Inflammatory macrophage treated with lipopolysaccharide for 4 hours (primary cell): ENCODE measurements at places on chromosomes 5 and 9.
A peak's percentile ranks its signal among the peaks of the same experiment; 100 is the strongest.

DNA sequence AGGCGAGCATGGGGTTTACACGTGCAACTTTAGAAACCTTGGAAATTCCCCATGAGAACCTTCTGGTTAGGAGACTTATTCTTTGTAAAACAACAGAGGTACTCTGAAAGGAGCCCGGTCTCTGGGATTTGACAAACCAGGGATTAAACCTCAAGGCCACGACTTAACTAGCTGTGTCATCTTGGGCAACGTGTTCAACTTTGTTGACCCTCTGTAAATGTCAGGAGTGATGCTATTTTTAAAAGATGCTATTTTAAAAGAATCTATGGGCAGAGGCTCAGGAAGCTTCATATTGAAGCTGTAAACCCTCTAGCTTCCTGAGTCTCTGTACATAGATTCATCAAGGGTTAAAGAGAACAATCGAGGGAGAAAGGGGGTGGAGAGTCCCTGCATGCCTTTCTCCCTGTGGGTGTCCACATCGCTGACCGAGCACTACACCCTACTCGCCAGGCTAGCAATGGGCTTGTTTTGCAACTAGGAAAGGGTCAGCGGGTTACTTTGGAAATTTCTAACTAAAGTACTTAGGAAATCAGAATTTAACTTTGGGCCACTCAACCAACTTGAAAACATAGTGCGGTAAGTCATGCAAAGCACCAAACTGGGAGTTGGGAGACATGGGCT lies 2.1 kb downstream of the SLC36A2 start:
- DNase-seq = peak; percentile 15

GRCh38 chr5:29950416-29951145 lies 1242.9 kb upstream of the CDH6 start:
- DNase-seq = no peak

GRCh38 chr9:124258607-124259157 lies 933 bp downstream of the NEK6 start:
- peak; percentile 24 for DNase-seq

DNA sequence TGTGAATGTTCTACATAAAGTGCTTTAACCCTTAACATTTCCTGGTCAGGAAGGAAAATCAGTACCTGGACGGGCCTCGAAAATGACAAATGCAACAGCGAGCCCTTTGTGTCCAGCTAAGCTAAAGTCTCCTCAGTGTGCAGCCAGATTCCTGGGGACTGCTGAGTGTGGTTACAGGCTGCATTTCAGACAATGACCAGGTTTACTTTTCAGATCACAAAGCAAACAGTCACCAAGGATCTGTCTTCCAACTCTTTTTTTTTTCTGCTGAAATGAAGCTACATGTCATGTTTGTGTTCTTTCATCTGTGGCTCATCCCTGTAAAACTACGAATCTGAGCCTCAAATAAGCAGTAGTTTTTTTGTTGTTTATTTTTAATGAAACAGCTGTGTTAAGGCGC lies 20.8 kb downstream of the SLC46A2 start:
- DNase-seq = no peak

- DNase-seq = no peak
Measured at GRCh38 chr5:126100767-126101166, 322.4 kb upstream of the GRAMD2B start.

DNA sequence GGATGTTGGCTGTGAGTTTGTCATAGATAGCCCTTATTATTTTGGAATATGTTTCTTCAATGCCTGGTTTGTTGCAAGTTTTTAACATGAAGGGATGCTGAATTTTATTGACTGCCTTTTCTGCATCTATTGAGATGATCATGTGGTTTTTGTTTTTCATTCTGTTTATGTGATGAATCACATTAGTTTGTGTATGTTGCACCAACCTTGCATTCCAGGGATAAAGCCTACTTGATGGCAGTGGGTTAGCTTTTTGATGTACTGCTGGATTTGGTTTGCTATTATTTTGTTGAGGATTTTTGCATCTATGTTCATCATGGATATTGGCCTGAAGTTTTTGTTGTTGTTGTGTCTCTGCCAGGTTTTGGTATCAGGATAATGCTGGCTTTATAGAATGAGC lies 225.6 kb downstream of the PCSK1 start:
- no peak for DNase-seq

DNA sequence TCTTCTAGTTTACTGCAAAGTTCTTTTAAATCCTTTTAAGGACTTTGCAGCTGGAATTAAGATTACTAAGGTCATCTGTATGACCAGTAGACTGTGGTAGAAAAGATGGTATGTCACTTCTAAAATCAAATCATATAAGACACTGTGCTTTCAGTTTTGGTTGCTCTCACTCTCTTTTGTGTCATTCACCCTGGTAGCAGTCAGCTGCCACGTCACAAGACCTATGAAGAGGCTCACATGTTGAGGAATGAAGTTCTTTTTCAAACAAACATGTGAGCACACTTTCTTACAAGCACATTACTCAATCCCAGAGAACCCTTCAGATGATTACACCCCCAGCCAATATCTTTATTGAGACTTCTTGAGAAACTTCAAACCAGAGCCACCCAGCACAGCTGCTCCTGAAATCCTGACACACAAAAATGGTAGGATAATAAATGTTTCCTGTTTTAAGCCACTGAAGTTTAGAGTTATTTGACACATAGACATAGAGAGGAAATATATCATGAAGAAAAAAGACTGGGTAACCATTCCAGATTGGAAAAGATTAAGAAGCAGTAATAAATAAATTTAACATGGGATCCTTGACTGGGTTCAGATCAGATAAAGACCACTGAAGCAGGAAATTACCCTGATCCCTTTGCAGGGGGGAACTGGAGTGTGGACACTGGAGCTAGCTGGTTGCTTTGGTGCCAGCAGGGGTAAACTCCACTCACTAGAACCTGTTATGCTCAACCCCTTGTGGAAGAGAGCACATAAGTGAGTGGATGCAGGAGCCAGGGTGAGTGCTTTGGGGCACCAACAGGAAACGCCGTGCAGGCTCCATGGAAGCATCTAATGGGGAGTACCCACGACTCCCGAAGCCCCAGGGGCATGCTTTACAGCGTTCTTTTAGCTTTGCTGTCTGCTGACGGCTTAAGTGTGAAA lies 64.1 kb downstream of the SLCO4C1 start:
- peak; percentile 87 for DNase-seq

DNA sequence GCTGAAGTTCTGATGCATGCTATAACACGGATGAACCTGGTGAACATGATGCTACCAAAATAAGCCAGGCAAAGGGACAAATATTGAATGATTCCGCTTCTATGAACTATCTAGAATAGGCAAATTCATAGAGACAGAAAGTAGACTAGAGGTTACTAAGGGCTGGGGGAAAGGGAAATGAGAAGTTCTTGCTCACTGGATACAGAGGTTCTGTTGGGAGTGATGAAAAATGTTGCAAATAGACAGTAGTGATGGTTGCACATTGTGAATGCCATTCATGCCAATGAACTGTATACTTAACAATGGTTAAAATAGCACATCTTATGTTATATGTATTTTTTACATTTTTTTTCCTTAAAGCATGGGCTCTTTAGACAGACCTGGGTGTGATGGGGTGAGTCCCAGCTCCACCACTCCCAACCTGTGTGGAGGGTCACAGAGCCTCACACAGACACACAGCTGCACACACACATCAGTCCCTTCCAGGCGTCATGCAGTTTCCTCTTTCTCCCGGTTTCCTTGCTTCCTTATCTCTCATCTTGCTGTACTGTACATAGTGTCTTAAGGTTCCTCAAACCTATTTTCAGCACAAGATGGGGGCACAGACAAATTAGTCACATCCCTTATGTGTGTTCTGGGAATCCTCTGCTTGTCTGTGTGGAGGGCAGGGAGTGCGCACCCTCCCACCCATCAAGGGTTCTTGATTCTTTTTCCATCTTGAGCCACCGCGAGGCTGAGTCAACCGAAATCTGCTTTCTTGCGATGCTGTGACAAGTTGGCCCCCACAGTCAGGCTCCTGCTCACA lies 192.9 kb downstream of the CRB2 start:
- peak; percentile 92 for DNase-seq

- no peak for DNase-seq
Measured at GRCh38 chr5:17037751-17038150, 101.7 kb upstream of the MYO10 start.

- DNase-seq = no peak
Measured at GRCh38 chr5:167311340-167311739, 980.1 kb upstream of the WWC1 start.

- no peak for DNase-seq
Measured at GRCh38 chr5:83488271-83488670, 16.7 kb downstream of the VCAN start.

- DNase-seq = no peak
Measured at GRCh38 chr9:77435277-77435676, 212.8 kb downstream of the GNA14 start.

DNA sequence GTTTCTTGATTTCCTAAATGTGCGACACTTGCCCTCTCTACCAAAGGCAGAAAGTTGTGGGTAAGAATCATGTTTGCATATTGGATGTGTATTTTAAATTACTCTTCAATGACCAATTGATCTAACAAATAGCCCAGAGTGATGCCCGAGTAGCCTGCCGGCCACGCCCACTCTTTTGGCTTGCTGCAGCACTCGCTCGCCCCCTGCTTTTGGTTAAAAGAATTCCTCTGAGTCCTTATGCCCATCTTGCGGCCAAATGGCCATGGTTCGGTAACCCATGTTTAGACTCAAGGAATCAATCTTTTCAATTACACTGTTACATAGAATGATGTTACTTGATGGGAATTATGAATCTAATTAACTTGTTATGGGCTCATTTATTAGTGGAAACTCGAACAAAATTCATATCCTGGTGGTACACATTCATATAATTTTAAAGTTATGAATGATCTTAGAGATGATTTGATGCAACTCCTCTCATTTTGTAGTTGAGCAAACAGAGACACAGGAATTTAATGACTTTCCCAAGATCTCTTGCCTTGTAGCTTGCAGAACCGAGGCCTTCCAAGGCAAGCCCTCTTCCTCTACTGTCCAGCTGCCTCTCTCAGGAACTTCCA lies 36.5 kb downstream of the PPIC start:
- DNase-seq = peak; percentile 57

GRCh38 chr9:102135768-102136167 lies 397.3 kb upstream of the GRIN3A start:
- no peak for DNase-seq

GRCh38 chr9:83219924-83220438 lies 157.0 kb upstream of the RASEF start:
- no peak for DNase-seq

DNA sequence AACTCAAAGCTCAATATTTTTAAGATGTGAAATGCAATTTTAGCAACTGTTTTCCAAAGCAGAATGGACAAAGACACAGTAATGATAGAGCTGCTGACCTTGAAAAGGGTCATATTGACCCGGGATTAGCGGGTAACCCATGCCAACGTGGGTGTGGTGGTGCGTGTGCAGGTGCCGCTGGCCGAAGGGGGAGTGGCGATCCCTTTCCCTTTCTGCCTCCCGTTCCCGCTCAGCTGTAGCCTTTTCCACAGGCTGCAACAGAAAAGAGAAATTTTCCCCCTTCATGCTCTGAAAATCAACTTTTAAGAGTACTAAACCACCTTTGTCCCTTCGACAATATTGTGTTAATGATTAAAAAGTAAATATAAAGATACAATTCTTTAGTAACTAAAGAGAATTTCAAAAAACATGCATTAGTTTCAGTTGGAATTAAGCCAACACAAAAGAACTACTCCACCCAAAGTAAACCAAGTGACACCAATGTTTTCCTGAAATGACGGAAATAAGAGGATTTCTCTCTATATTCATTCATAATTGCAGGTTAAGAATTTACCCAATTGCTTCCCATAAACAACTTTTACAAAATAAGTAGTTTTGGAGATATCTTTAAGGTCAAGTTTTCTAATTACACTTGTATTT lies 105.2 kb downstream of the ZNF608 start:
- no peak for DNase-seq

GRCh38 chr5:173108914-173109313 lies 35.4 kb upstream of the BNIP1 start:
- no peak for DNase-seq

DNA sequence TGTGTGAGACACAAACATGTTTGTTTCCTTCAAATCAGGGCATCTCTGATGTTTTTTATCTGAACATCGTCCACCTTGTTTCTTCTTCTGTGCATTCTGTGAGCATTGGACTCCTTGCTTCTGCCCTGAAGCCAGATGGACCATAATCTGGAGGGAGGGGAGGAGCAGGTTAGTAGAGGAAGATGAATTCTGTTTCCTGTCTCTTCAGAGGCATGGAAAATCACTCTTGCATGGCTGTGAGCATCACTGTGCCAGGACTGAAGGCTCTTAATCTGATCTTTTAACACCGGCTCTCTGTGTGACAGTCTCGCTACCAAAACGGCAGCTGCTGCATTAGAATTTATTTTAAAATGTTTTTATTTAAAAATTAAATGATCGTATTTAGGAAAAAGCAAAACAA lies 43.3 kb downstream of the TLE4 start:
- DNase-seq = no peak

- DNase-seq = no peak
Measured at GRCh38 chr9:109316207-109316640, 4.6 kb downstream of the EPB41L4B start.
